Small intestine (tissue), 16 donors: ENCODE measurements at places on chromosomes 16 and 17.

DNA sequence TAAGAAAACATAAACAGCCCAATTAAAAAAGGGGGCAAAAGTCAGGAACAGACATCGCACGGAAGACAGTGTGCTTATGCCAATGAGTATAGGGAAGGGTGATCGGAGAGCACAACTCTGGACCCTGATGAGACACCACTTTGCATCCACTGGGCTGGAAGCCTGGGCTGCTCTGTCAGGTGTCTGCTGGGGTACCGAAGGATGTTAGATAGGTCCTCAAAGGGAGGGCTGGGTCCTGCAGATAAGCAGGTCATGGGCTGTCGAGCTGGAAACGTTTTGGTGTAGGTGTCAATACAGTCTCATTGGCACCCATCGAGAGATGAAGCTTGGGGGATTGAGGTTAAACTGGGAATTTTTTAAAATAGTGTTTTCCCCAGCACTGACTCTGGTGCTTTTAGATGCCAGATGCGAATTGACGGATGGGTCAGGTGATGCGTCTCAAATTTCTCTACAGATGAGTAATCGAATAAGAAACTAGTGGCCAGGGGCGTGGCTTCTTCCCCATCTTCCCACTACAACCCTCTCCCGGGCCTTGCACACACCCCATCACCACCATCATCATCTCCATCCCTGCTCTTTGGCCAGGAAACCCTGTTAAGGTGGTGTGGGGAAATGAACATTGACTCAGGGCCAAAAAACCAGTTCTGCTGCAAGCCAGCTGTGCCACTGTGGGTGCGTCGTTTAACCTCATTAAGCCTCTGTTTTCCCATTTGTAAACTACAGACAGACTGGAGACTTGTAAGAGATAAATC lies 47.8 kb upstream of the IRF8 start:
- DNase-seq = no peak

DNA sequence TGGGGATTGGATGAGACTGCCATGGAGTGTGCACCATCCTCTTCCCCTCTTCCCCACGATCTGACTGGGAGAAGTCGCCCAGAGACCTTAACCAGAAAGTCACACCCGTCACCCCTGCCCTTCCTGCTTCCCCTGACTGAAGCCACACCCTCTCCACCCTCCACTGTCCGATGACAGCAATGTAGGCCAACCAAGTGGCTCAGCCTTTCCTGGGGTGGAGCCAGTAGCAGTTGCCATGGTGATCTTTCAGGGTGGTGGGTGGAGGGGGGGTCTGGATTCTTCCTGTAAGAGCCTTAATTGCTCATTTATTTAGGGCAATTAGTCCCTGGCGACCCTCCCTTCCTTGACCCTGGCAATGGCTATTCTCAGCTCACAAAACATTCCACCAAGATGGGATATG lies 37.5 kb upstream of the PHB1 start:
- no peak for DNase-seq

GRCh38 chr17:17204635-17205231 lies 1.4 kb downstream of the PLD6 start:
- no peak for DNase-seq

DNA sequence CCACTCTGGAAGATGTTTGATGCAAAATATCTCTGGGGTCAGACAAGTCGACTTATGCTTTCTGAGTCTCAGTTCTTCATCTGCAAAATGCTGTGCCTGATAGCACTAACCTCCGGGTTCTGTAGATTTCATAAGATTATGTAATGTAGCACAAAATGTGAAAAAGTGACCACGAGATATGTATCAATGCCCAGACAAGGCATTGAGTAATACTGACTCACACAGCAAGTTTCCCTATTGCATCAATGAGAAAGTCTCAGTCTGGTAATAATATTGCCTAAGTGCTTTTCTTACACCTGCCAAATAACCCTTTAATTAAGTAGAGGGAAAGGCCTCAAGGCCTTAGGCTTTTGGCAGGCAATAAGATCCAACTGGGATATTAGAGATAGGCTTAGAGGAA lies 41.4 kb upstream of the MMP2 start:
- no peak for DNase-seq

DNA sequence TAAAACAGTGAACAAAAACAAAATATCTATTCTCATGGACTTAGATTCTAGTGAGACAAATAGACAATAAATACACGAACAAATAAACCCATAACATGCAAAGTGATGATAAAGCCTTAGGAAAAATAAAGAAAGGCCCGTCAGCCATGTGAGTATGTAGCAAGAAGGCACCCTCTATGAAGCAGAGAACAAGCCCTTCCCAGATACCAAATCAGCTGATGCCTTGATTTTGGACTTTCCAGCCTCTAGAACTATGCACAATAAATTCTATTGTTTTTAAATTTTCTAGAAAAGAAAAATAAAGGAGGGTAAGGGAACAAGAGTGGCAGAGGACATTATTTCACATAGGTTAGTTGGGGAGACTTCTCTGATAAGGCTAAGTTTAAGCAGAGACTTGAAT lies 40.7 kb upstream of the SMURF2 start:
- no peak for DNase-seq

- DNase-seq = no peak
These were observed 226.5 kb downstream of the PMP22 start for GRCh38 chr17:15038656-15039055.

GRCh38 chr16:25064937-25065336 lies 46.6 kb upstream of the LCMT1 start:
- DNase-seq = no peak

DNA sequence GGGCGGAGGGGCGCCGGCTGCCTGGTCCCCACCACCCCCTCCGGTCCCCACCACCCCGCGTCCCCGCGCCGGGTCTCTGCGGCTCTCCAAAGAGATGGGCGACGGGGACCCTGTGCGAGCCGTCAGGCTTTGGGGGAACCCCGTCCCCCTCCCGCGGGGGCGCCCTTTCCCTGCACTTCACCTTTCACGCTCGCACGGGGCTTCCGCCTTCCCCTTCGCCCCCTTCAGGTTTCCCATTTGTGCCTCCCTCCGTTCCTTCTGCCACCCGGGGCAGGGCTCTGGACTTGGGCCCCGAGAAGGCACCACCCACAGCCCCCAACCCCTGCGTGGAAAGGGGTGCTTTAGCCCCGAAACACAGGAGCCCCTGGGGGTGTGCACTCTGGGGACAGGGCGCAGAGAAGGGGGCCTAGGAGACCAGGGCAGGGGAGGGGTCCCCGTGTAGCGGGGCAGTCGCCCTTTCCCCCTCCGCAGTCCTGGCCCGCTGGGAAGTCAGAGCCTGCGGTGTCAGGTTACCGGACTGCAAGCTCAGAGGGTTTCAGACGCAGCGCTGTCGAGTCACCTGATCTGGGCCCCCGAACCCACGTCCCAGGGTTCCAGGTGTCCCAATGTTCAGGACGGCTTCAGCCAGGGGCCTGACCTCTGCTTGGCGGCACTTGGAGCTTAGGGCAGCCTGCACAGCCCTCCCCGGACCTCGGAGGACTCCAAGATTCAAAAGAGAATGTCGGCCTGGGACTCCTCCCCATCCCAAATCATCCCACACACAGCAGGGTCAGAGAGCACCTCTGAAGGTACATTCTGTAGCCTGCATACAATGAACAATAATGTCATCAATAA lies 6.7 kb upstream of the CCDC92B start:
- no peak for DNase-seq

- DNase-seq = no peak
These were observed 581.4 kb downstream of the CDH11 start for GRCh38 chr16:64540434-64540833.

GRCh38 chr17:50816771-50817751 lies 18.3 kb upstream of the WFIKKN2 start:
- peak; percentile 55 for DNase-seq

- DNase-seq = no peak
These were observed 230.4 kb upstream of the CA10 start for GRCh38 chr17:52388941-52389340.

GRCh38 chr17:49210158-49211029 lies at the start of the genes ABI3 and GNGT2:
TSS of gene ABI3 (plus strand) at chr17:49210707. CDS start at chr17:49210725, 18 bp downstream.
TSS of gene GNGT2 (minus strand) at chr17:49210574. CDS start at chr17:49207422, 3,152 bp downstream.
- peak; percentile 61 for DNase-seq

DNA sequence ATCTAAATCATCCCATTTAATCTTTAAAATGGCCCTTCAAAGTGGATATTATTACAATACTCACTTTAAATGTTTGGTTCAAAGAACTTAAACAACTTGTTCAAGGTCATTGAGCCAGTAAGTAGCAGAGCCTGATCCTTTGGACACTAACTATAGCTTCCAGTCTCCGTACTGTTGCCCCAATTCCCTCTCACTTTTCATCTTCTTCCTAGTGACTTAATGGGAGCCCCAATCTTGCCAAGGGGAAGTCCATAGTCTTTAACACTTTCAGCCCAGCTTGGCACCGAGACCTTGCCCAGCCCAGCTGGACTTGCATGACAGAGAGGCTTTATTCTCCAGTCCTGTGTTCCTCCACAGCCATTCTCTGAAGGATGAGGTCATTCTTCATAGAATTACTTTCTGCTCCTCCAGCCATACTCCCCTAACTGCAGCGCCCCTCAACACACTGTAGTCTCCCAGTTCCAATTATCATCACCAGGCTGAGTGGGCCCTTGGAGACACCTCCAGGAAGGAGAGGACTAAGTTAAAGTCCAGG lies 49.2 kb upstream of the NLK start:
- no peak for DNase-seq

GRCh38 chr17:16935241-16935663 lies 36.7 kb downstream of the TNFRSF13B start:
- DNase-seq = no peak

- no peak for DNase-seq
These were observed 4.6 kb upstream of the NACA2 start for GRCh38 chr17:61595418-61596186.

GRCh38 chr16:68297908-68298307 lies 12.8 kb downstream of the SLC7A6OS start:
- DNase-seq = peak; percentile 39

DNA sequence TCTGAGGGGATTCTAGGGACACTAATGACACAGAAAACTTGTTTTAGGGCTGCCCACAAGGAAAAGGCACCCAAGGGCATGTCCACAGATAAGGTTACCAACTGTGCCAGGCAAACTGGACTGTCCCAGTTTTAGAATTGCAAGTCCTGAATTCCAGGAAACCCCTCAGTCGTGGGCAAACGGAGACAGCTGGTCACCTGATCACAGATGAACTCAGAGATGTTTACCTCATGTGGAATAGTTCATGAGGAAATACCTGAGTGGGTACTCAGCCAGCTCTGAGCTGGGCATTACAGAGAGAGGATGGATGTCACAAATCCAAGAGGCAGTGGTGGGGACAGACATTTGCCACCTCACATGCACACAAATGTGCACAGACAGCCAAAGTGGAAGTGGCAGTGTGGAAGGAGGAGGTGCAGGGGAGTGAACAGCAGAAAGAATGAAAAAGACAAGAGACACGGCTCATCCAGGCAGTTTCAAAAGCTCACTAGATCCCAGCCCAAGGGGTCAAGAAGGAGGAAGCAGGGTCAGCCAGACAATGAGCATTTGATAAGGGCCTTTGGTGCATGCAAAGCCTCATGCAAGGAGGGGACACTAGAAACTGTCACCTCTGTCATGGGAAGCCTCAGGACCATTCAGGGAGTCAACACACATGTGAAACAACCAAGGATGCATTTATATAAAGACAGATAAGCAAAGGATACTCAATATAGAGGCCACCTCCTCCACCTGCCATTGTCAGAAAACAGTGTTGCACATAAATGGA lies 24.8 kb downstream of the TTLL6 start:
- no peak for DNase-seq

GRCh38 chr17:62566996-62567578 lies 60.4 kb upstream of the MRC2 start:
- DNase-seq = no peak

- DNase-seq = no peak
These were observed 16.7 kb upstream of the CTCF start for GRCh38 chr16:67545665-67546024.

- peak; percentile 81 for DNase-seq
These were observed 7.0 kb upstream of the NAGLU start for GRCh38 chr17:42529061-42529460.

GRCh38 chr16:35748621-35749252 lies 2289.3 kb downstream of the TP53TG3F start:
- no peak for DNase-seq

GRCh38 chr17:3913531-3914311 lies 2.5 kb downstream of the P2RX1 start:
- peak; percentile 84 for DNase-seq

DNA sequence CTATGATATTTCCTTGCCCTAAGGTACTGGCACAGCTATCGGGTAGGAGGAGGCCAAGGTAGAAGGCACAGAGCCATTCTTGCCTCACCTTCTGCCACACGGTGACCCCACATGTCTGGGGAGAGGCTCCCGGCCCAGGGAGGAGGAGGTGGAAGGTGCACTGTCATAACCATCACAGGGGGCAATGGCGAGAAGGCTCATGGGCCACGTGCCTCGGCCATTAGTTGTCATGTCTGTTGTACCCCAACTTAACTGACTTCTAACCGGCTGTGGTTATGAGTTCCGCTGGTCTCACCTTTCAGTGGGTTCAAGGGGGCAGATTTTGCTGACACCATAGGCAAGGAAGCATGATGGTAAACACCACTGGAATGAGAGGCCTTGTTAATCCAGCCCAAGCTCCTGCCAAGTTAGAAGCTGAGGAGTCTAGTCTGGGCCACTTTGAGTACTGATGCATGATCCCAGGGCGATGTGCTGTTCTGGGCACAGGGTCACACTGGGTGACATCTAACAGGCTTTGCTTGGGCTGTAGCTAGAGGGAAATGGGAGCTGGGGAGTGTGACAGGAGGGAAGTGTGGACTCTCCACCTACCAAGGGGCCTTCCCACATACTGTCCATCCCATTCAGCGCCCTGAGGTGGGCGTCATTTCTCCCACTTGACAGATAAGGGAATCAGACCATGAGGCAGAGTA lies 39.6 kb downstream of the HLF start:
- DNase-seq = no peak

GRCh38 chr16:4636196-4636595 lies 11.6 kb downstream of the MGRN1 start:
- no peak for DNase-seq

DNA sequence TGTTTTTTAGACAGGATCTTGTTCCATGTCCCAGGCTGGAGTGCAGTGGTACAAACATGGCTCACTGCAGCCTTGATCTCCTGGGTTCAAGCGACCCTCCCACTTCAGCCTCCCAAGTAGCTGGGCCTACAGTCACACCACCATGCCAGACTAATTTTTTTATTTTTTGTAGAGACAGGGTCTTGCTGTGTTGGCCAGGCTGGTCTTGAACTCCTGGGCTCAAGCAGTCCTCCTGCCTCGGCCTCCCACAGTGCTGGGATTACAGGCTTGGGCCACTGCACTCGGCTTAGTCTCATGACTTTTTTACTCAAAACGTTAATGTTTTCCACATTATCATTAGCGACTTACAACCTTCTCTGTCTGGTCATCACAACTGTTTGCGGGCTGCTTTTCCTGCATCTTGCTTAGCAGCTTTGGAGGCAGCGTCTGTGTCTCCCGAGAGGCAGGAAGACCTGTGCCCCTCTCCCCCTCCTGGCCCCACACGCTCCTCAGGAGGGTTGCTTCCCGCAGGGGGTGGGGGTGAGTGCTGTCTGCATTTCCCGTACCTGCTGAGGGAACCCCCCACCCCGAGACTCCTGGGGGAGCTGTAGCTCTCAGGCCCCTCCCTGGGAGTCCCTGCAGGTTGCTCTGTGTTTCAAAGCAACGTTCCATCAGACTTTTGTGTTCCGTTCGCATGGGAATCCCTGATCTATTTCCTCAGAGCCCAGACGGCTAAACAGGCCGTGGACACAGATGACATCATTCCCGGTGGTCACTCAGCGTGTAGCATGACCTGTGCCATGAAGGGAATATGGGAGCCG lies 52.6 kb downstream of the PGS1 start:
- DNase-seq = no peak
